ENCODE measurements at places on chromosomes 4 and X. TPM values are rescaled to one million over a fixed set of nuclear protein-coding genes. Genes with fewer than 3 reads are reported as not detected.

Gene CT55
- not detected for total RNA-seq

Gene SERTM2
- total RNA-seq = not detected

Gene SLIT2
- total RNA-seq = 24.1 TPM

Gene DCAF12L2
- total RNA-seq = 0.18 TPM

Gene ALPK1
- 4.1 TPM for total RNA-seq

All from cardiac atrium fibroblast (primary cell).